ENCODE measurements at places on chromosomes 2 and 18.

DNA sequence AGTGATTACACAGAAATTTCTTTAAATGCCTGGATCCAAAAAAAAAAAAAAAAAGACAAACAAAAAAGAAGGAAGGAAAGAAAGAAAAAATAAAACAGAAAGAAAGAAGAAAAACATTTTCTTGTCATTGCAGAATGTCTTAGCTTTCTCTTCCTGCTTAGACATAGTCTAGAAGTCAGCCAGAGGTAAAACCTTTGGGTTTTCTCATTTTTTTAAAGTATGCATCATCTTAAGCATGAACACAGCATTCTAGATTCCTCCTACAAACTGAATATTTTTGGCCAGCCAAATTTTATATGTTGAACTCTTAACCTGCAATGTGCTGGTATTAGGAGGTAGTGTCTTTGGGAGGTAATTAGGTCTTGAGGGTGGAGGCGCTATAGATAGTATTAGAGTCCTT lies 243.9 kb downstream of the TRIB2 start:
- peak; percentile 34 for DNase-seq

DNA sequence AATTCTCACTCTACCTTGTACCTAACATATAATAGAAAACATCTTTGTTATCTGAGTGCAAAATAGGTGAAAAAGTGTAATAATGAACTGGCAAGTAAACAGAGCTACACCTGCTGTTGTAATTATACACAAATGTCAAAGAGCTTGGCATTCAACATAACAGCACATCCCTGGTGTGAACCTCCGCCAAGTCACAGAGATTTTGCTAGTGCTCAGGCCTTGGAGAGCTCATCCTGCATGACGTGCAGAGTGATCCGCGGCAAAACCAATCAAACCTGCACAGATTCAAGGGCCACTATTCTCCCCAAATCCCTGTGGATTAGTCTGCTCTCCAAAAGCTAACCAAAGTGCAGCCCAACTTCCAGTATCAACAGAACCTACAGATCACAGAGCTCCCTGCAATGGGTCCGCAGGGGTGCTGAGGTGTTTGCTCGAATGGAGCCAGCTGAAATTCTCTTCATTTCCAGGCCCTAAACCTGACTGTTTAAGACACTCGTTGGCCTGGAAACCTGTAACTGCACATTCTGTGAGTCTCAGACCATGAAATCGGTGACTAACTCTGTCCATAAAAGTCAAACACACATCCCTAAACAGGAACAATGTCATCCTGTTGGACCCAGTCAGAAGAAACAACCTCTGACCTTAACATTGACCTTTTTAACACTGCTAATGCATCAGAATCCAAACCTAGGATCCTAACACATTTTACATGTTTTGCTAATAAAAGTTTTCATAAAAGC lies 111.8 kb downstream of the EPB41L3 start:
- DNase-seq = no peak

- DNase-seq = no peak
These were observed 219.4 kb downstream of the LDLRAD4 start for GRCh38 chr18:13437796-13438506.

DNA sequence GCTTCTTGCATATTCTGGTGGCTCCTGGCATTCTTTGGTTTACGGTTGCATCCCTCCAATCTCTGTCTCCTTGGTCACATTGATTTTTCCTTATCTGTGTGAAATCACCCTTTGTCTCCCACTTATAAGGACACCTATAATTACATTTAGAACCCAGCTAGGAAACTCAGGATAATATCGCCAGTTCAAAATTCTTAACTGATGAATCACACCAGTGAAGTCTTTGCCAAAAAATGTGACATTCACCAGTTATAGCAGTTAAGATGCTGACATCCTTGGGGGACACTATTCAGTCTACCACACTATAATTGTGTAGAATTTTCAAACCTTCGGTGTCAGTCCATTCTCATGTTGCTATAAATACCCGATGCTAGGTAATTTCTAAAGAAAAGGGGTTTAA lies 320.2 kb downstream of the TMX3 start:
- peak; percentile 69 for DNase-seq

DNA sequence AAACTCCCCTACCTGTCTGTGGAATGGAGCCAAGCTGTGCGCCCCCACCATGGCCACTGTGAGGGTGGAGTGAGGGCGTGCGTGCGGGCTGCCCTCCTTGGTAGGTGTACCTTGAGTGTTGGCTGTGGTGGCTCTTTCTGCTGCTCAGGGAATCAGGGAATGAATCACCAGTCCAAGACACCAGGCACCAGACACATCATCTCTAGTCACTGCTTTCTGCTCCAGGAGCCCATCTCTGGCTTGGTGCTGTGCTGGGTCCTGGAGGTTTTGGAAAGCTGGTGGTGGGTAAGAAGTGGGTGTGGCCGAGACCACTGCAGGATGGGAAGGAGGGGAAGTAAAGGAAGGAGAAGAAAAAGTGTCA lies 209.9 kb downstream of the SEPTIN10 start:
- peak; percentile 22 for DNase-seq

DNA sequence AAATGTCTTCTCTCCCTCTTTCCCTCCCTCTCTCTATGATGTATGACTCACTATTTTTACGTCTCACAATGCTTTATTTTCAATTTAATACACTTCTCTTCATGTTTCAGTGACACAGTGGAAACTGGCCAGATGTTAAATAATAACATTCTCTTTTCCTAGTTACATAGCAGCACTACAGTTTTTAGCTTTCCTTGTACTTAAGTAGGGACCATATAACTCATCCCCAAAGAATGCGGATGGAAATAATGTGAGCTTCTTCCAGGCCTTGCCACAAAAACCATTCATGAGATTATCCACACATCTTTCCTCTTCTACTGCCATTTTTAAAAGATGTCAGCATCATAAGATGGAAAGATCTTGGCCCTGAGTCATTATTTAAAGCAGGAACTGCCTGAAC lies 789.4 kb downstream of the LRP1B start:
- peak; percentile 97 for DNase-seq
